Ovary (tissue), 10 donors: ENCODE measurements at places on chromosomes 6 and 20. TPM values are rescaled to one million over a fixed set of nuclear protein-coding genes. Genes with fewer than 3 reads are reported as not detected.

GRCh38 chr6:73461537-73462350 is at the start of gene MTO1:
Gene MTO1, plus strand, starts transcription at chr6:73461737. Its CDS starts 118 bp downstream, at chr6:73461855.
- H3K4me3 ChIP-seq, result peak within 1 kb of the TSS; percentile 81
- peaks cover 5% of the 10 kb centered on the region for H3K4me1 ChIP-seq
- H3K27ac ChIP-seq, result peak within 1 kb of the TSS; percentile 78
- no peaks in the 10 kb centered on the region for H3K27me3 ChIP-seq
- peak; percentile 89 for DNase-seq
- no peaks in the 10 kb centered on the region for H3K36me3 ChIP-seq

- DNase-seq, result no peak
- no peaks in the 10 kb centered on the region for H3K36me3 ChIP-seq
- H3K4me3 ChIP-seq, result no peak overlapping the region
- H3K4me1 ChIP-seq, result no peaks in the 10 kb centered on the region
Measured at GRCh38 chr6:73207221-73207837, 18.0 kb downstream of the KHDC1L start.

DNA sequence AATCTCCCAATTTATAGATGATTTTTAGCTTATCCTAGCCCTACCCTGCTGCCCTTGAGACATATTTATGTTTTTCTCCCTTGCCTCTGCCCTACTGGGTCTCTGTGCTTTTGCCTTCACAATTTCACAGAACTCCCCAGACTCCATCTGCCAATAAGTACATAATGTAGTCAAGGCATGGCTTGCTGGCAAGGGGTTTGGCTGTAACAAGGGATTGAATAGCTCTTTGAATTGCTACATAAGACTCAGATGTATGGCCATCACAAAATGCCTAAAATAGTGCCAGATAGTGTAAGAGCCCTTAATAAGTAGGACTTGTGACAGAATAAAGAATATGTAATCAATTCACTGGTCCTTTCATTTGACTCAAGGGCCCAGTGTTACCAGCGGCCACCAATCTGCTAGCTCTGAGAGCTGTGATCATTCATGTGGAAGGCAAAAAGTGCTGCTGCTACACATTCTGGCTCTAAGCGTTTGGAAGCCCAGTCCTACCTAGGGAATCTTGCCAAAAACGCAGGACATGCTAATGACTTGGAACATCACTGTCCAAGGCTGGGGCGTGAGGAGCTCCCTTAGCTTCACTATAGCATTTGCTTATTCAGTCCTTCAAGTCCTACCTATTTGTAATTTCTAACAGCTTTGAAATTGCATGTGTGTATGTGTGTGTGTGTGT is 20.5 kb downstream of the CLVS2 start:
- no peak overlapping the region for H3K27ac ChIP-seq
- H3K27me3 ChIP-seq, result no peaks in the 10 kb centered on the region
- no peak overlapping the region for H3K4me3 ChIP-seq
- no peaks in the 10 kb centered on the region for H3K4me1 ChIP-seq
- DNase-seq, result no peak

- H3K27me3 ChIP-seq, result no peaks in the 10 kb centered on the region
- no peak for DNase-seq
- H3K4me1 ChIP-seq, result no peaks in the 10 kb centered on the region
- H3K36me3 ChIP-seq, result no peaks in the 10 kb centered on the region
- H3K27ac ChIP-seq, result no peak overlapping the region
Measured at GRCh38 chr6:167399051-167399387, 74.1 kb downstream of the TTLL2 start.

GRCh38 chr20:21682521-21682954 is 22.9 kb upstream of the PAX1 start:
- no peaks in the 10 kb centered on the region for H3K4me1 ChIP-seq
- no peak overlapping the region for H3K4me3 ChIP-seq
- no peak overlapping the region for H3K27ac ChIP-seq
- no peaks in the 10 kb centered on the region for H3K27me3 ChIP-seq
- no peaks in the 10 kb centered on the region for H3K36me3 ChIP-seq
- DNase-seq, result no peak

The SSTR4 gene
- total RNA-seq, result not detected

The ETV7 gene
- 1.7 TPM for total RNA-seq

The PPP1R18 gene
- total RNA-seq, result 62.0 TPM
